ENCODE measurements at places on chromosomes 7 and 10.

GRCh38 chr10:61529208-61529607 lies 76.0 kb upstream of the TMEM26 start:
- H3K4me3 ChIP-seq = no peak overlapping the region
- DNase-seq = no peak
- no peak overlapping the region for H3K27ac ChIP-seq
- H3K36me3 ChIP-seq = no peaks in the 10 kb centered on the region

DNA sequence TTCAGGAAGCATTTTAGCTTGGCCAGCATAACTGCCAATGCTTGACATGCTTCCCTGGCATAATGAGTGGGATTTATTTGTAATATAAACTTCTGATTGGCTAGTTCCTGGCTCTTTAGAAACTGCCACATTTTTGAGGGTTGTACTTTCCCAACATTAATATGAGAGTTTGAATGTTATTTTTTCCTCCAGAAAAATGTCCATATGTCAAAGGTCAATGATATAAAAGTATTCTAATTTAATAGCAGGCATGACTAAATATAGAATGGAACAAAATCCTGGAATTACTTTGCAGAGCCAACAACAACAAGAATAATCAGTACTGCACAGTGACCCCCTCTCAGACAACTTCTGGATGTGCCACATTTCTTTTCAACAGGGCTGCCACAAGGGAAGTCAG lies 352.6 kb downstream of the PRPF18 start:
- H3K4me3 ChIP-seq = no peak overlapping the region
- H3K36me3 ChIP-seq = no peaks in the 10 kb centered on the region
- no peaks in the 10 kb centered on the region for H3K27me3 ChIP-seq
- no peak for DNase-seq
- H3K4me1 ChIP-seq = peaks cover 9% of the 10 kb centered on the region
- H3K27ac ChIP-seq = no peak overlapping the region

- DNase-seq = no peak
- H3K27ac ChIP-seq = no peak overlapping the region
- H3K4me1 ChIP-seq = peaks cover 10% of the 10 kb centered on the region
- H3K4me3 ChIP-seq = no peak overlapping the region
These were observed 141.7 kb upstream of the PFKP start for GRCh38 chr10:2925631-2926030.

- no peak overlapping the region for H3K4me3 ChIP-seq
- H3K27me3 ChIP-seq = no peaks in the 10 kb centered on the region
- no peaks in the 10 kb centered on the region for H3K36me3 ChIP-seq
- DNase-seq = no peak
- H3K27ac ChIP-seq = no peak overlapping the region
These were observed 175.3 kb downstream of the JAZF1 start for GRCh38 chr7:28005075-28005846.

GRCh38 chr7:139916717-139917395 lies 87.8 kb downstream of the TBXAS1 start:
- H3K36me3 ChIP-seq = no peaks in the 10 kb centered on the region
- H3K4me3 ChIP-seq = no peak overlapping the region
- peaks cover 4% of the 10 kb centered on the region for H3K27me3 ChIP-seq
- DNase-seq = no peak

GRCh38 chr10:51145375-51145774 lies 71.1 kb downstream of the PRKG1 start:
- DNase-seq = no peak
- no peaks in the 10 kb centered on the region for H3K27me3 ChIP-seq
- H3K27ac ChIP-seq = no peak overlapping the region

GRCh38 chr10:101617102-101617823 lies 29.1 kb downstream of the DPCD start:
- H3K4me3 ChIP-seq = no peak overlapping the region
- H3K27ac ChIP-seq = no peak overlapping the region
- H3K36me3 ChIP-seq = peaks cover 23% of the 10 kb centered on the region
- no peaks in the 10 kb centered on the region for H3K27me3 ChIP-seq
- no peak for DNase-seq

- no peak overlapping the region for H3K27ac ChIP-seq
- no peaks in the 10 kb centered on the region for H3K36me3 ChIP-seq
- DNase-seq = no peak
- H3K27me3 ChIP-seq = no peaks in the 10 kb centered on the region
- no peak overlapping the region for H3K4me3 ChIP-seq
These were observed 107.8 kb downstream of the GALNT17 start for GRCh38 chr7:71239586-71240268.

DNA sequence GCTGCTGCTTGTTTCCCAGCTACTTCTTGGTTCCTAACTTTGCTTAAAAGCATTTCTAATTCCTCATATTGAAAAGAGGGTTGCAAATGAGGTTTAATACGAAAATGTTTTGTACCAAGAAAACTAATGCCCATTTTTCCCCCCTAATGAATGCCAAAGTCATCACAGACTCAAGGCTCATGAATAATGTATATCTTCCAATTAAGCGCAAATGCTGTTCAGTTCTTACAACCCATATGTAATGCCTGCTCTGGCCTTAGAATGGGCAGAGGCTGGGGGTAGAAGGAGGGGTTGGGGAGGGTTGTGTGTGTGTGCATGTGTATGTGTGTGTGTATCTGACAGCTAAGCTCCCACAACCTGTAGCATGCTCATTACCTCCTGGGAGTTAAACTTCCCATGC lies 901.7 kb downstream of the KCNMA1 start:
- H3K4me3 ChIP-seq = no peak overlapping the region
- H3K4me1 ChIP-seq = no peaks in the 10 kb centered on the region
- H3K27me3 ChIP-seq = no peaks in the 10 kb centered on the region

DNA sequence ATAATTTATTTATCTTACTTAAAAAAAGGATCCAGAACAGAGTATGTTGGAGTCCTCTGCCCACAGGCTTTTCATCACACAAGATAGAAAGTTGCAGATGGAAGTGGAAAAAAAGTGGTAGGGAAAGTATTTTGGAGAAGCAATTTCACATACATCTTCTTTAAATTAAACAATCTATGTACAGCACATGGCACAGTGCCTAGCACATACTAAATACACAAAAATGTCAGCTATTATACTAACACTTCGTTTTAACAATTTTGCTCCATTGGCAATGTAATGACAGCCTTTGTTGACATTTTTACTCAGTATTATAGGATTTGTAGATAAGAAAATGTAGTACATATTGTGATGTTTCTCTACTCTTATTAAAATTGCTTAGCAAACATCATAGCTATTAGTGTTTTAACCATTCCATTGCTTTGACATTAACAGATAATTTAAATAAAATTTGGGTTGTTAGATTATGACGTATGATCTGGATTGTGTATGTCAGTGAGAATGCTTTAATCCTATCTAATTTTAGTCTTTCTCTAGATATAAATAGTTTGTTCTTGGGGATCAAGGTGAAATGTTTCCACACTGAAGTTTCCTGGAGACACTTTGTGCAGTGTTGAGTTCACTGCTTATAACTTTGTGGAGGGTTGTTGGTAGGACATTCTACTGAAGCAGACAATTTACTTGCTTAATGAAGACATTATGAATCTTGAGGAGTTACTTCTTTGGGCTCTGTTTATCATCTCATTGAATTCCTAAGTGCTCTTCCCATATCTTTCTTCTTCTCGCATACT lies 202.8 kb upstream of the DKK1 start:
- no peak overlapping the region for H3K4me3 ChIP-seq
- DNase-seq = no peak
- H3K4me1 ChIP-seq = no peaks in the 10 kb centered on the region

GRCh38 chr10:132582771-132583170 lies 45.2 kb downstream of the INPP5A start:
- no peak for DNase-seq
- H3K4me3 ChIP-seq = no peak overlapping the region
- no peaks in the 10 kb centered on the region for H3K36me3 ChIP-seq
- H3K4me1 ChIP-seq = no peaks in the 10 kb centered on the region
- H3K27me3 ChIP-seq = no peaks in the 10 kb centered on the region
- no peak overlapping the region for H3K27ac ChIP-seq

- no peak overlapping the region for H3K4me3 ChIP-seq
- no peaks in the 10 kb centered on the region for H3K4me1 ChIP-seq
- H3K27me3 ChIP-seq = no peaks in the 10 kb centered on the region
- H3K36me3 ChIP-seq = no peaks in the 10 kb centered on the region
- no peak for DNase-seq
- H3K27ac ChIP-seq = no peak overlapping the region
These were observed 518.9 kb upstream of the CELF2 start for GRCh38 chr10:10498781-10499180.

DNA sequence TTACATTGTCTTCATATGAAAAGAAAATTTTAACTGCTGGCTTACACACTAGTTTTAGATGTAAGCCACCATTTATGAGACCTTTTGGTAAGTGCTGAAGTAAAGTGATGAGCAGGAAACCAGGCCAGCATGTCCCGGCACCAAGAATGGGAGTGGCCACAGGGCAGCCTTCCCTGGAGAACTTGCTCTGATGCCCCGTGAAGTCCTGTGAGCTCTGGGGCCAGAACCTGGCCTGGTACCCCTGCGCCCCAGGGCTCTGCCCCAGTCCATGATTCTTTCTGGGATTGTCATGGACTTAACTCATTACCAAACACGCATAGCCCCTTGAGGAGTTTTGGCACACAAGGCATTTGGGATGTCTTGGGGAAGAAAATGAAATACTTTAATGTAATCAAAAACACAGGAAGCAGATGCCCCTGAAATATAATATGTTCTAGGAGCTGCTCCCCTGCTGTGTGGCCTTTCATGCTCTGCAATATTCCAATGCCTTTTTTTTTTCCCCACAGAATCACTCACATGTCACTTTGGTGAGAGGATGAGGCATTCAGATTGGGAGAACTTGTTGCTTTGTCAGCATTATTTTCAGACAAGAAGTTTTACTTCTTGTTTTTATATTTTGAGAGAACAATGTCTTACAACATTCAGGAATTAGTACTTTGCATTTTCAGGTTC lies 53.1 kb upstream of the CXCL12 start:
- H3K36me3 ChIP-seq = no peaks in the 10 kb centered on the region
- H3K4me1 ChIP-seq = no peaks in the 10 kb centered on the region
- H3K4me3 ChIP-seq = no peak overlapping the region
- DNase-seq = no peak
- peaks cover 31% of the 10 kb centered on the region for H3K27me3 ChIP-seq

GRCh38 chr10:89283936-89284475 lies 17.8 kb upstream of the IFIT2 start:
- no peaks in the 10 kb centered on the region for H3K36me3 ChIP-seq
- no peaks in the 10 kb centered on the region for H3K4me1 ChIP-seq
- no peak overlapping the region for H3K27ac ChIP-seq
- DNase-seq = no peak
- H3K27me3 ChIP-seq = peaks cover 4% of the 10 kb centered on the region

GRCh38 chr10:131725581-131726069 lies 175.2 kb upstream of the PPP2R2D start:
- no peak for DNase-seq
- H3K4me3 ChIP-seq = no peak overlapping the region
- no peak overlapping the region for H3K27ac ChIP-seq
- H3K27me3 ChIP-seq = no peaks in the 10 kb centered on the region
